Thyroid gland (tissue), 4 donors: ENCODE measurements at places on chromosomes 6 and 20. TPM values are rescaled to one million over a fixed set of nuclear protein-coding genes. Genes with fewer than 3 reads are reported as not detected.

EYA4 gene
- 5.4 TPM for total RNA-seq

DAAM2 gene
- total RNA-seq = 20.7 TPM

PGC gene
- not detected for total RNA-seq

- no peak for DNase-seq
These were observed 120.6 kb downstream of the GRM4 start for GRCh38 chr6:34025112-34025807.

GRCh38 chr6:30171677-30172471 lies 8.5 kb downstream of the TRIM15 start:
- DNase-seq = peak; percentile 61

GRCh38 chr6:139699911-139700310 lies 325.5 kb upstream of the CITED2 start:
- DNase-seq = no peak

DNA sequence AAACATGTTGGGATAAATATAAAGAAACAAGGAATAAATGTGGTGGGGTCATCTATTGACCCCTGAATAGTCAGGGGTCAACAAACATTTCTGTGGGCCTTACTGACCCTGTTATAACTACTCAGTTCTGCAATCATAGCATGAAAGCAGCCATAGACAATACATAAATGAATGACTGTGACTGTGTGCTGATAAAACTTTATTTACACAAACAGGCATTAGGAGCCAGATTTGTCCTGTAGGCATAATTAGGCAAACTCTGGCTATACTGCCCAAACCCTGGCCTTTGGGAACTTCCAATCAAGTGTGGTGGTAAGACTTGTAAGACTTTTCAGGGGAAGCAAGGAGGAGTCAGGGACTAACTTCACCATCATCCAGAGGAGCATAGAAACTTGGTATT lies 222.7 kb downstream of the KHDC1L start:
- no peak for DNase-seq

GRCh38 chr6:148432462-148433195 lies 90.0 kb downstream of the SASH1 start:
- peak; percentile 65 for DNase-seq

- DNase-seq = no peak
These were observed 322.8 kb downstream of the ZFAND3 start for GRCh38 chr6:38142178-38142902.
